Transverse colon (tissue), 4 donors: ENCODE measurements at places on chromosomes 12 and 14.

GRCh38 chr12:91094957-91095356, 16.3 kb downstream of the LUM start:
- H3K36me3 ChIP-seq = no peaks in the 10 kb centered on the region
- no peak overlapping the region for H3K27ac ChIP-seq
- no peak overlapping the region for H3K4me3 ChIP-seq

- H3K36me3 ChIP-seq = no peaks in the 10 kb centered on the region
- no peak for DNase-seq
- no peaks in the 10 kb centered on the region for H3K4me1 ChIP-seq
- no peaks in the 10 kb centered on the region for H3K27me3 ChIP-seq
- H3K27ac ChIP-seq = no peak overlapping the region
These were observed 54.8 kb upstream of the PLEKHA5 start for GRCh38 chr12:19074700-19075099.

- H3K27me3 ChIP-seq = peaks cover 20% of the 10 kb centered on the region
- peak overlapping the region; percentile 36 for H3K27ac ChIP-seq
- H3K4me3 ChIP-seq = no peak overlapping the region
These were observed 1.2 kb upstream of the BMAL2 start for GRCh38 chr12:27331291-27331926.

- no peaks in the 10 kb centered on the region for H3K27me3 ChIP-seq
- H3K4me1 ChIP-seq = no peaks in the 10 kb centered on the region
- DNase-seq = no peak
- H3K36me3 ChIP-seq = no peaks in the 10 kb centered on the region
- H3K4me3 ChIP-seq = no peak overlapping the region
These were observed 38.8 kb downstream of the NTF3 start for GRCh38 chr12:5470703-5471102.

- peaks cover 4% of the 10 kb centered on the region for H3K4me1 ChIP-seq
- H3K4me3 ChIP-seq = no peak overlapping the region
- H3K27ac ChIP-seq = no peak overlapping the region
- no peaks in the 10 kb centered on the region for H3K27me3 ChIP-seq
These were observed 39.3 kb upstream of the ZNF641 start for GRCh38 chr12:48390026-48390425.

DNA sequence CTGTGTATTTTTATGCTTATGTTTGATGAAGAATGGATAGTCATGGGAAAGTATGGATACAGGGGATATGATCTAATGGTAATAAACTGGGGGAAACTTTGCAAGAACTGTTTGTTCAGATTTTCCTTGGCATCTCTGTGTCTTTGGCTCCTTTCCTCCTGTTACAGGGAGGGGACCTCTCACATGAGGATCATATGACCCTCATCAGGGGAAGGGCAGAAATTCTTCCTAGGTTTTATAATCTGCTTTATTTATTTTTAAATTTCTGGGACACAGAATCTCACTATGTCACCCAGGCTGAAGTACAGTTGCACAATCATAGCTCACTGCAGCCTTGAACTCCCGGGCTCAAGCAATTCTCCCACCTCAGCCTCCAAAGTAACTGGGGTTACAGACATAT, 526.5 kb downstream of the CCER1 start:
- no peaks in the 10 kb centered on the region for H3K36me3 ChIP-seq
- no peaks in the 10 kb centered on the region for H3K4me1 ChIP-seq
- H3K27ac ChIP-seq = no peak overlapping the region
- DNase-seq = no peak

DNA sequence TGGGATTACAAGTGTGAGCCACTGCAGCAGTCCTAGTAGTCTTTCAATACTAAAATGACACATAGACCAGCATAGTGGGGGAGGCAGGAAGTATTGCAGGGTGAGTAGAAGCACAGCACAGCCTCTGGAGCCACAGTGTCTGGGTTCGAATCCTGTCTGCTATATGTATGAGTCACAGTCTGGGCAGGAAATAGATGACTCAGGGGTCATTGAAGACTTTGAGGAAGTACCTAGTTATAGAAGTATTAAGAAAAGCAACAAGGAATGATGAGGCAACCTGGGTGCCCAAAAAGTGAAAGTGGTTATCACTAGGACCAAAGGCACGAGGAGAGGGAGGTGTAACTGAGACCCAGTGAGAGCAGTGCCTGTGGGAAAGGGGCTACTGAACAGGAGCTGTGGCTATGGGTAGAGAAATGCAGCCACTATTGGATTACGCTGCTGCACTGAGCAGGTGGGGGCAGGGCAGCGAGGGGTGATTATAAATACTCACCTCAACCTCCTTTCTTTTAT, 124.0 kb downstream of the PDE3A start:
- H3K36me3 ChIP-seq = no peaks in the 10 kb centered on the region
- no peak for DNase-seq
- H3K4me3 ChIP-seq = no peak overlapping the region
- no peak overlapping the region for H3K27ac ChIP-seq

DNA sequence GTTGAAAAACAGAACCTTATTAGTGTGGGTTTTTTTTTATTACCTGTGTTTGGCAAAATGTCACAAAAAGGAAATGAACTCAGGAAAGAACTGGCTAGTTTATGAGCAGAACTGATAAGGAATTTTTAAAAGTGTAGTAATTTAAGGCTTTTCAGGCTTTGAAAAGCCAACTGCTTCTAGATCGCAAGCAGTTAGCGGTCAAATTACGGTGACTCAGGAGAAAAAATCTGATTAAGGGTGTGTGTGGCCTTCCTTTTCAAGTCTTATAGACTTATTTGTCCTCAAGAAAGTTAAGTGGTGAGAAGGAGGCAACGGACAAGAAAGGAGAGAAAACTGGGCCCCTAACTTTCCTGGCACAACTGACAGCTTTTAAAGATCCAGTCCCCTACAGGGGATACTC, 33.4 kb downstream of the PDZRN4 start:
- no peak for DNase-seq
- no peaks in the 10 kb centered on the region for H3K36me3 ChIP-seq
- no peak overlapping the region for H3K27ac ChIP-seq

DNA sequence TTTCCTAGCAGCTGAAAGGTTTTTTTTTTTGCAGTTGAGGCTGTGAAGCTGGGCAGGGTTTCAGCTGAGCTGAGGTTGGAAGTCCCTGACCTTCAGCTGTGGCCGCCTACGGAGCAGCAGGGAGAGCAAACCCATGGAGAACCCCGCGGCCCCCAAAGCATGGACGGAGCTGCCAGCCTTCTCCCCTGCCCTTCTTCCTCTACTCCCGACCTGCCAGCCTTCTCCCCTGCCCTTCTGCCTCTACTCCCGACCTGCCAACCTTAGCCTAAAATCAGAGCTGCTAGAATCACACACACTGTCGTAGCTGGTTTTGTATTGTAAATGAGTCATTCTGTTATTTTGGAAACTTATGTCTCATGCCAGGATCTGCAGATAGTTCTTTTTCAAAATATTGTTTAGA, 74.6 kb downstream of the PPP2R5C start:
- H3K4me3 ChIP-seq = no peak overlapping the region
- H3K27me3 ChIP-seq = no peaks in the 10 kb centered on the region
- H3K4me1 ChIP-seq = peaks cover 28% of the 10 kb centered on the region
- peak overlapping the region; percentile 60 for H3K27ac ChIP-seq

- H3K27ac ChIP-seq = no peak overlapping the region
- H3K36me3 ChIP-seq = no peaks in the 10 kb centered on the region
- no peaks in the 10 kb centered on the region for H3K4me1 ChIP-seq
- H3K27me3 ChIP-seq = no peaks in the 10 kb centered on the region
- DNase-seq = no peak
These were observed 57.3 kb downstream of the FLRT2 start for GRCh38 chr14:85587151-85587711.

DNA sequence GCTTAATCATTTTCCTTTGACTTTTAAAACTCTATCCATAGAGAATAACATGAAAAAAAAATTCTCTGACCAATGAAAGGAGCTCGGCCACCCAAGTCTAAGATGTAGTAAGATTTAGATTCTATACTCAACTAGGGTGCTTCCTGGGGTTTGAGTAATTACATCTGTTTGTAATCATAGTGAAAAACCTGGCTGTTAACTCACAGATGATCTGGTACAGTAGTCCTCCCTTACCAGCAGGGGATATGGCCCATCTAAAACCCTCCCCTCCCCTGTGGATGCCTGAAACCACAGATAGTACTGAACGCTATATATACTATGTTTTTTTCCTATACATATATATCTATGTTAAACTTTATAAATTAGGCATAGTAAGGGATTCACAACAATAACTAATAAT, 89.2 kb downstream of the DAAM1 start:
- H3K27ac ChIP-seq = peak overlapping the region; percentile 20
- DNase-seq = no peak
- H3K4me1 ChIP-seq = peaks cover 4% of the 10 kb centered on the region
- H3K36me3 ChIP-seq = no peaks in the 10 kb centered on the region
- no peaks in the 10 kb centered on the region for H3K27me3 ChIP-seq

DNA sequence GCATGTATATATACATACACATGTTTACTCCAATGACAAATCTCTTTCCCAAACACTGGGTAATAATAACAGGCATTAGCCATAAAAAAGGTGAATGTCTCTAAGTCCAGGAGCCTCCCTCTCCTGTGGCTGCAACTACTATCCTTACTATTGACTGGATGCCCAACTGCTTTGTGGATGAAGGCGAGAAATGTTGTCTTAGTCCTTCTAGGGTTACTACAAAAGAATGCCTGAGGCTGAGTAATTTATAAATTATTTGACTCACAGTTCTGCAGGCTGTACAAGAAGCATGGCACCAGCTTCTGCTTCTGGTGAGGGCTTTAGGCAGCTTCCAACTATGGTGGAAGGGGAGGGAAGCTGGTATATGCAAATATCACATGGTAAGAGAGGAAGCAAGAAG, 366.0 kb upstream of the DDHD1 start:
- no peak overlapping the region for H3K4me3 ChIP-seq
- no peak overlapping the region for H3K27ac ChIP-seq
- H3K36me3 ChIP-seq = no peaks in the 10 kb centered on the region
- H3K27me3 ChIP-seq = no peaks in the 10 kb centered on the region
- no peak for DNase-seq
